ENCODE measurements at places on chromosomes 16 and 17.
A peak's percentile ranks its signal among the peaks of the same experiment; 100 is the strongest.

GRCh38 chr17:35725058-35725457 is 6.4 kb upstream of the RASL10B start:
- no peak for DNase-seq

DNA sequence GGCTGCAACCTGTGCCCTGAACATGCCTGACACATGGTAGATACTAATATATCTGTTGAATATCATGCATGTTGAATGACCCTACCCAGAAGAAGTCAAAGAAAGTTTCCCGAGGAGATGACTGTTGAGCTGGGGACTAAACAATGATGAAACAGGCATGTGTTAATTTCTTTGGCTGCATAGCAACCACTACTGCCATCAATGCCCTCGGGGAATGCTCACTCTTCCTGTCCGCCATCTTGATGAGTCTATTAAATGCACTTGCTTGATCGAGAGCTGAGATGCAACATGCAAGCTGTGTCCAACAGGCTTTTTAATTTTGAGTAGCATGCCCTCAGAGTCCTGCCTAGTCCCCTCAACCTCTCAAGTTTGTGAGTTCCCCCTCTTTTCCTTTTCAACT is 31.3 kb downstream of the GRIN2A start:
- DNase-seq = peak; percentile 2

DNA sequence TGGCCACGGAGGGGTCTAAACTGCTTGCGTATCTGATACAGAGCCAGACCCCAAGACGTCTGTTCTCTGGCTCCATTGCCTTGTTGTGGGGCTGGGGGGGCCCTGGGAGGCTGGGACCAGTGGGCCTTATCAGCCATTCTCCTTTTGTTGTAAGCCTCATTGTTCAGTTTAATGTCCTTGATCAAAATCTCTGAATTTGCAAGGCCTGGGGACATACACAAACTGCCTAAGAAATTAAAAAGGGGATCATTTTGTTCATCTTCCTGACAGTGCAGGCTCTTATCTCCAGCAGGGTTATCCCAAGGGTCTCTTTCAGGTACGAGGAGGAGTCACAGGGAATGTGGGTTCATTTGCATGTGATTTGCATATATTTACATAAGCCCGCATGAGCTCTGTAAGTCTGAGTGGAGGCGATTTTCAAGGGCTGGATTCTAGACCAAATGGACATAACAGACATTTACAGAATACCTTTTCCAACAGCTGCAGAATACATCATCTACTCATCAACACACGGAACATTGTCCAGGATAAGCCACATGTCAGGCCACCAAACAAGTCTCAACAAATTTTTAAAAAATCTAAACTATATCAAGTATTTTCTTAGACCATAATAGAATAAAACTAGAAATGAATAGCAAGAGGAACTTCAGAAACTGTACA is 269.8 kb downstream of the RBFOX1 start:
- DNase-seq = no peak

- DNase-seq = peak; percentile 40
Observed at GRCh38 chr16:88782454-88783390, 2.3 kb downstream of the PIEZO1 start.

DNA sequence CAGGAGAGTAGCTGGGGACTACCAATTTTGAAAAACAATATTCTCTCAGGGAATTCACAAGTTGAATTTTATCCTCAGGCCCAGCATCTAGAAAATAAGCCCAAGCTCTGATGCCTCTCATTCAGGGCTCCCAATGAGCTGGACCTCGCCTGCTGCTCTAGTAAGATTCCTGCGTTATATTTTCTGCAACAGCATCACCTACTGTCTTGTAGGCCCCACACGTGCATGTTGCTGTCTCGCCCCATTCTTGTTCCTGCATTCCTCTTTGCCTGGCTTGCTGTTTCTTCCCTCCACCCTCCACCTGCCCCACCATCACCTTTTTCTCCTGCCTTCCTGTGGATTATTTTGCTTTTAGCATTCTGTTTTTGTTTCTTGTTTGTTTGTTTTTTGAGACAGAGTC is 8.3 kb upstream of the ST6GALNAC2 start:
- no peak for DNase-seq

DNA sequence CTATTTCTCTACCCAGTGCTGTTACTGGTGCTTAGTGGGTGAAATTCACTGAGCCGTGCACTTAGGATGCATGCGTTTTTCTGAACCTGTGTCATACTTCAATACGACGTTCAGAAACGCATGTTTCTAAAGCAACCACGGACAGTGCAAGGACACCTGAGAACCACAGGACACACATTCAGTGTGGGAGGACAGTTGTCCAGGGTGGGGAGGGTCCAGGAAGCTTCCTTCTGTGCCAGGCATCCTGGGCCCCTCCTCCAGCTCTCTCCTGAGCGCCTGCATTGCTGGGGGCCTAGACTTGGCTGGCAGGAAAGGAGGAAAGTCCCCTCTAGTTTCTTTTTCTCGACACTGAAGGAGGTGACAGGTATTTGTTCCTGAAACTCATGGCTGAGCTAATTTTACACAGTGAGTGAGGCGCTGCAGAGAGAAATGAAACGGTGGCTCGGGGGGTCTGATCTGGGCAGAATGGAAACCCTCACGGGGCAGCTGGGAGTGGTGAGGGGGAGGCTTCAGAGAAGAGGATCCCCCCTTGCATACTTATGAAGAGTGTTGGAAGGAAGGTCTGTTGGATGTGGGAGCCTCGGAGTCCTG is 89.9 kb downstream of the IRF8 start:
- no peak for DNase-seq

DNA sequence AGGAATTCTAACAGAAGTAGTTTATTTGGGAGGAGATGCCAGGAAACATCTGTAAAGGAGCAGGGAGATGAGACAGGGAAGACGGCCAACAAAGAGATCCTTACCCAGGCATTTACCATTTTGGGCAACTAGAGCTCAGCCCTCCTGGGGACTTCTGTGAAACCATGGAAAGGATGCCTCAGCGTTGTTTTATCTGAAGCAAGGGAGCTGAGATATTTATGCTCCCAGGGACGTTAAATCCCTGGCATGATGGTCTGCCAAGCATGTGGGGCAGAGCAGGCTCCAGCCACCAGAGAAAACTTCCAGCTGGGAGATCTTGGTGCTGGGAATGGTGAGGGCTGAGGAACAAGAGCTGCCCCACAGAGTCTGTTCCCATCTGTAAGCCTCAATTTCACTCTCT is 114.8 kb upstream of the FOXF1 start:
- DNase-seq = no peak

DNA sequence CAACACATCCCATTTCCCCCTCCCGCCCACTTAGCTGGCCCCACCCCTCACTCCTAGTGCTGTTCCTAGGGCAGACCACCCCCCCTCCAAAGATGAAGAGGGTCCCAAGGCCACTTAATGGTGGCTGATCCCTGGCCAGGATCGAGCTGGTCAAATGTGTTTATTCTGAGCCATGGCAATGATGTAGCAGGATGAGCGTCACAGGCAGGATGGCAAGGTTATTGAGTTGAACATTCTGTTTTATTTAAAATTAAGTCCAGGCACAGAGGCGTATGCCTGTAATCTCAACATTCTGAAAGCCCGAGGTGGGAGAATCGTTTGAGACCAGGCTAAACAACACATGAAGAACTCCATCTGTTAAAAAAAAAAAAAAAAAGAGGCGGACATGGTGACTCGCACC is 12.2 kb downstream of the ZNF423 start:
- DNase-seq = no peak

GRCh38 chr17:77326636-77327035 is 185.9 kb downstream of the SEC14L1 start:
- DNase-seq = no peak

GRCh38 chr17:3440451-3440850 is 6.8 kb upstream of the OR1E2 start:
- DNase-seq = peak; percentile 20

- no peak for DNase-seq
Observed at GRCh38 chr16:84246679-84247077, 6.9 kb upstream of the KCNG4 start.

- DNase-seq = peak; percentile 45
Observed at GRCh38 chr17:82246365-82247181, 17.7 kb downstream of the SLC16A3 start.

- DNase-seq = peak; percentile 91
Observed at GRCh38 chr16:3187798-3188674, at the start of gene OR1F1. Gene OR1F1 (plus strand): TSS chr16:3188204.

GRCh38 chr17:64092952-64093451 is 36.9 kb downstream of the ERN1 start:
- DNase-seq = no peak

- peak; percentile 71 for DNase-seq
Observed at GRCh38 chr17:32123782-32124181, 18.5 kb upstream of the RHOT1 start.
